ENCODE measurements at places on chromosomes 12 and 14.

GRCh38 chr14:101073598-101073965 lies 170.1 kb upstream of the RTL1 start:
- DNase-seq, result no peak

DNA sequence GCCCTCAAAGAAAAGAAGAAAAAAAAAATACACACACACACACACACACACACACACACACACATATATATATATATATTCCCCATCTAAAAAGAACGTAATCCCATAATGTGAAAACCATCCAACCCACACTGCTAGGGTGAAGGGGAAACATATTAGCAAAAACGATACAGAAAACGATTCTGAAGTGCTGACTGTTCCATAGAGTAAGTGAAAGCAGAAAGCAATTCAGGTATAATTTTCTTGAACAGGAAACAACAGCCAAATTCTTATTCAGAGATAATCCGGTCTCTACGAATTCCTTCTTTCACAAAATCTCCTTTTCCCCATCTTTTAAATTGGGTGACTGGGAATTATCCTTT lies 393.5 kb downstream of the NOVA1 start:
- no peak for DNase-seq

- DNase-seq, result no peak
These were observed 35.2 kb downstream of the SLC8B1 start for GRCh38 chr12:113299619-113300237.

- DNase-seq, result no peak
These were observed 166.7 kb upstream of the SYT1 start for GRCh38 chr12:78697817-78698415.

DNA sequence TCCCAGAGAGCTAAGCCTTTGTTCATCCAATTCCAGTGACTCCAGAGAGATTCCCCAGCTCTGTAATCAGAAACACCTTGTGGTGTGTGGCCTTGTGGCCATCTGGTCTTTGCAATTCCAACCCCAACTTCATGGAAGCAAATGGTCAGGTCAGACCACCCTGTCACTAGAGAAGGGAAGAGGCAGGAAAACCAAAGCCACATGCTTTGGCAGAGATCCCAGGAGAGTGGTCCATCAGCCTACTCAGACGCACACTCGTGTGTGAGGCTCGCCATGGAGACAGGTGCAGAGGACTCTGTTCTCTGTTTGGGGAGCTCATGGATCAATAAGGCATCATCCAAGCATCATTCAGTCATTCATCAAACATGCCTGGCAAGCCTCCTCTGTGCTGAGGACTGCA lies 46.2 kb upstream of the TUNAR start:
- DNase-seq, result no peak

GRCh38 chr14:92718664-92719063 lies 29.8 kb downstream of the LGMN start:
- DNase-seq, result no peak

DNA sequence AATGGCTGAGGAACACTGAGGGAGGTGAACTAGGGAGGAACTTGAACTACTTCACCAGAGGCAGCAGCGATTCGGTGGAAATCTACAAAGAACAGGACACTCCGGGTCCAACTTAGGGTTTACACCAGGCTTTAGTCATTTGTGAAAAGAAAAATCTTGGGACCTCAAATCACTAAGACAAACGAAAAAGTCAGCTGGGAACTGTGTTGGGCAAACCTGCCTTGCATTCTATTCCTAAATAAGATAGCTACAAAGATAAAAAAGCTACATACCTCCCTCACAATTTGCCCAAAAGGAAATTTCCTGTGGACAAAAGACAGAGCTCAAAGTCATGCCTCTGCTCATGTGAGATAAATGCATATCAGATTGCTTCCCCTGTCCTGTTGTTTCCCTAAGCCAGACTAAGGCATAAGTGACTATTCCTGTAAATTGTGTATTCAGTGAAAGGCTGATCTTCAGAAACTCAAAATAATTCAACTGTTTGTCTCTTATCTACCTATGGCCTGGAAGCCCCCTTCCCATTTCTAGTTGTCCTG lies 106.6 kb downstream of the APAF1 start:
- DNase-seq, result no peak

DNA sequence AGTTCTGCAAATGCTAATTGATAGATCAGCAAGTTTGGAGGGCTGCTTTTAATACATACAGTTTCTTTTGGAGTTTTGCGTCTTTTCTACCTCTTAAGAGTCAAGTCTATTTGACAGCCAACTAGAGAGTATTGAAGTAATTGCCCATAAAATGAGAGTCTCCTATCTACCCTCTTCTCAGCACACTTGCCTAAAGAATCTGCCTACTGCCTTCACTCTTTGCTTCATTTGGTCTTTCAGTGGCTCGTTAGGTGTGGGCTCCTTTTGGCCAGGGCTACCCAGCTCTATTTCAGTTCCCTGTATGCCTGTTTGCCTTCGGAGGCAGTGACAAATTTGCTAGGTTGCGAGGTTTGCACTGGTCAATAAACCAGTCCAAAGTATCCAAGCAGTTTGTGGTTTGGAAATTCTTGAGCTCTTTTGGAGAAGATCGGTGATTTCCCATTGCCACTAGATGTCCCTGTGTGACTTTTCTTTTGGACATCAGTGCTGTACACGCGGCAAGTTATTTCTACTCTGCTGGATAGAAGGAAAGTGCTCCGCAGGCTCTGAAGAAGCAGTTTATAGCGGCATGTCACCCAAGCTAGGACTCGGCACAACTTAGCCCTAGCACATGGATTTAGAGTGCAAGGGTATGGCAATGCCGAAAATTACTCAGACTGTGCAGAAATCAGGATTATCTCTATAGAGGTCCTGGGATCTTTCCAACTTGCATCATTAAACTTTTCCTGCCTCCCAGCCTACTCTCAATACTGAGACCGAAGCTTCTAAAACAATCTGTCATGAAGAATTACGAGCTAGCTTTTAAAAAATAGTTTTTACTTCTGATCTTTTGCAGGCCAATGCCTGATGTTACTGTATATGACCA lies 38.6 kb downstream of the MGST1 start:
- DNase-seq, result no peak
